Stimulated activated CD4-positive, alpha-beta T cell treated with anti-CD3 and anti-CD28 coated beads, Interleukin-1b, Interleukin-23, amount 100 ng/mL, for 1 hour (primary cell): ENCODE measurements at places on chromosomes 12 and 14.

DNA sequence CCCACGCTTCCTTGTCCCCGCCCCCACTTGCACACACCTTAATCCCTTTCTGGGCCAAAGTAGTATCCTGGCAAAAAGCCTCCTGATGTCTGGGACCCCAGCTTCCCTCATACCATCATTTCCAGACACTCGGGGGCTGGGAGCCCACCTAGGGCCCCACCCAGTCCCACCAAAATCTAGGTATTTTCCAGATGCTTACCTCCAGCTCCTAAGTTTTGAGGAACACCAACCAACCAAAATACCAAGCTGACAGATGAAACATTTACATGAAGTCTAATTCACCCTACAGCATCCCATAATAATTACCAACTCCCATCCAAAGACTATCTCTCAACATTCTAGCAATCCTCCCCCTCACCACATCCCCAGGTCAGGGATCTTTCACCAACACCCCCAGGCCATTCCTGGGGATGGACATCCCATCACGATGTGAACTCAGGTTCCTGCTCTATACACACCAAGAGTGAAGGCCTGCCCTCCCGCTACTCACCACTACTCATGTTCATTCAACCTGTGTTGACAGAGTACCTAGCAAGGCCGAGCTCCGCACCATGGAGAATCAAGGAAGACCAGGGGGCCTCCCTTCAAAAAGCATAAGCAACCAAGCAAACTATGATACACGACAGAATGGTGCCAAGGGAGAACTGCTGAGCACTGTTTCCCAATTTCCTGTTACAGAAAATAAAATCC lies 1.6 kb upstream of the CHD4 start:
- no peak for DNase-seq

- no peak for DNase-seq
Observed at GRCh38 chr12:52448228-52448627, 3.7 kb downstream of the KRT6B start.

GRCh38 chr12:108815369-108815768 lies 42.0 kb downstream of the SSH1 start:
- no peak for DNase-seq

DNA sequence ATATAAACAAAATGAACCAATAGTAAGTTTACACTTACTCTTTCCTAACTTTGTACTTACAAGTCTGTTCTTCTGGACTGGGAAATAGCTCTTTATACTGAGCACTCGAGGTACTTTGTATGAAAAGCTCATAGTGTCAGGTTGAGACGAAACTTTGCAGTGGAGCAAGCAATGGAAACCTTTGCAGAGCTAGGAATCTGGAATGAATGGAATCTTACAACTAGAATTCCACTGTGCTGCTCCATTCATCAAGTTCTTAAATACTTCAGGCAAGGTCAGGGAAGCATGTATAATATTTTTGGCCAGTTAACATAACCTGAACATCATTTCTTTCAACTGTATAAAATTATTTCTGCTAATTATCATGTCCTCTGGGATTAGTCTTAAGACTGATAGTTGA lies 1327.5 kb upstream of the FLRT2 start:
- DNase-seq, result no peak

DNA sequence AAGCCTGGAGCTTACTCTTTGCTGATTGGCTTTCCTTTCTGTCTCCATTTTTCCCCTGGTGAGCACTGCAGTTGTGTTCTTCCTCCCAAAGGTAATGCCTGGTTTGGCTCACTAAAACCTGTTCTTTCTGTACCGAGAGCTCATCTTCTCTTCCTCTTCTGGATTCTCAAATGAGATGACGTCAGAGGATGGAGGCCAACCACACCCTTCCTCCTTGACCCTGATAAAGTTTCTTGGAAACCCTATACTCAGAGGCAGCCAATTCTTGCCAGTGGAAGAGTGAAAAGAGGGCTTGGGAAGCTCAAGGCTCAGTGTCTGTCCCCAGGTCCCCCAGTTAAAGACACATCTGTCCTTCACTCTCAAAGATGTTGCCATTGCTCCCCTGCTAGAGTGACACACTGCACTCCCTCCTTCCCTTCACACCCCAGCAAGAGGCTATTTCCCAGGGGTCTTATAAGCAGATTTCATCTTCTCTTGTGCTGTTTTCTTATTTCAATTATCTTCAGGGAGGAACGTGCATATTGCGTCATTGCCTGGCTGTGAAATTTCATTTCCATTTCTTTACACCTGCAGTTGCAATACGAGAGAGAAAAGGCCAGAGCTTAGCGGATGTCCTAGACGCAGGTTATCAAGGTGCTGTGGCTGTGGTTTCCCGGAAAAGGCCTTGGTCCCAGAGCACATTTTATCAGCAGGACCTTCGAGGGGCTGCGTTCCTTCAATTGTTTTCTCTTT lies 27.3 kb downstream of the NTF3 start:
- no peak for DNase-seq

- no peak for DNase-seq
Observed at GRCh38 chr12:50508414-50508813, 3.6 kb downstream of the DIP2B start.

- no peak for DNase-seq
Observed at GRCh38 chr12:49901026-49901425, 2.7 kb downstream of the FAIM2 start.

DNA sequence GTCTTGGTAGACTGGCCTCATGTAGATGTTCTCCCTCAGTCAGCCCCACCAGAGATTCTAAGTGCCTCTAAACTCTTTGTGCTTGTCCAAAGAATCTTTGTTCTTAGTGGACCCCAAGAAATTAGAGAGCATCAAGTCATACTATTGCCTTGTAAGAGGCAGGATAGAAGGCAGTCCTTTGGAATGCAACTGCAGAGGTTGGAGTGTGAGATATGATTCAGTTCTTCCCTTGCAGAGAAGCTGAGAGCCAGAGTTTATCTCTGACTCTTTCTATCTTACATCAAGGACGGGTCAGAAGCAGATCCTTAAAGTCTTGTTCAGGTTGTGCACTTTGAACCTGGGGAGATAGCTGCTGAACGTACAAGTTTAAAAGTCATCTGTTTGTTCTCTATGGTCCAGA lies 21.1 kb downstream of the TMX1 start:
- DNase-seq, result no peak

DNA sequence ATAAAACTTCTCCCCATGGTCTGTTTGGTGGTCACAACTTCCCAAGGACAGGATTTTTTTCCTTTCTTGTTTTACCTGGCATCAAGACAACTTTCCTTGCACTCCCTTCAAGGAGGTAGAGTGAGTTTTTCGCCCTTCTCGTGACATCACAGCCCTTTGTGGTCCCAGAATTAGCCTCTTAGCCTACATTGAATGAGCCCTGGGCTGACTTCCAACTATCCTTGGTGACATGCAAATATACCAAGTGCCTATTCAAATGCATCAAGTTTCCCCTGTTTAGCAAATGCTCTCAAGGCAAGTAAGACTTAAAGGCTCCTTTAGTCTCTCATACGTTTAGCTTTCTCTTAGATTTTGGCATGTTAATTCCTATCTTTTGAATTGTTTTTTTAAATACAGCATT lies 36.6 kb downstream of the TC2N start:
- DNase-seq, result no peak

GRCh38 chr12:24864796-24865125 lies 84.1 kb downstream of the BCAT1 start:
- no peak for DNase-seq

- DNase-seq, result no peak
Observed at GRCh38 chr12:120640861-120641833, 721 bp downstream of the CABP1 start.

DNA sequence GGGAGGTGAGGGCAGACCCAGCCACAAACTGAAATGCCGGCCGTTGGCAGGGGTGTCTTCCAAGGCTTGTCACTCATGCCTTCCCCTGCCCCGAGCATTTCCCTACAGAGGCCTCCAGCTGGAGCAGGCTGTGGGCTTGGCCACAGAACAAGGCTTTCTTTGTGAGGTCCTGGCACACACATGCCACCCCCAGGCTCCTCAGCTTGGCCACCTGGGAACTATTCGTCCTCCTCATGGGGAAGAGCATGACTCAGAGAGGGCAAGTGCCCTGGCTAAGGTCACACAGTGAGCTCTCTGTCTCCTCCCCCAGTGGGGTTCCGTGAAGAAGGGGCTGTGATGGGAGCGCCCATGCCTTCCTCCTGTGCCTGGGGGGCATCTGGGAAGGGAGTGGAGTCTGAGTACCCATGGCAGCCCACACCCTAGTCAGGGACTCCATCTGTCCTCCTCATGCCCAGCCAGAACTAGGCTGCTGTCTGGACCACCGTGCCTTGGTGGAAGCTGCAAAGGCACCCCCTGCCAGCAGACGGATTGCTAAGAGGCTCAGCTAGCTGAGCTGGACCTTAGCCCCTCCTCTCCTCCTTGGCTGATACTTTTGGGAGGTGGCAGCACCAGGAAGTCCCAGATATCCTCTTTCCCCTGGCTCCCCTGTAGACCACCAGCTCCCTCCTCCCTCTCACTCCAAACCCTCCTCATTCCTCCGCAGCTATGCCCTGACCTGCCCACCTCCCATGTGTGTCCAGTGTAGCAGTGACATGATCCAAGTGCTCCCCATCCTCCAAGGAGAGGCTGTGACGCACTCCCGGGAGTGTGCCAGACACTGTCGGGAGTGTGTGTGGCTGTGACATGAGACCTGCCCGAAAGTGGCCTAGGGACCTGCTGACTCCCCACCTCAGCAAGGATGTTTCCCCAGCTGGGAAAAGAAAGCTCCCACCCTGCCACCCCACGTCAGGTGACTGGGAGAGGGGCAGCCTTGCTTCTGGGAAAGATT lies 21.4 kb downstream of the ABCB9 start:
- DNase-seq, result no peak

DNA sequence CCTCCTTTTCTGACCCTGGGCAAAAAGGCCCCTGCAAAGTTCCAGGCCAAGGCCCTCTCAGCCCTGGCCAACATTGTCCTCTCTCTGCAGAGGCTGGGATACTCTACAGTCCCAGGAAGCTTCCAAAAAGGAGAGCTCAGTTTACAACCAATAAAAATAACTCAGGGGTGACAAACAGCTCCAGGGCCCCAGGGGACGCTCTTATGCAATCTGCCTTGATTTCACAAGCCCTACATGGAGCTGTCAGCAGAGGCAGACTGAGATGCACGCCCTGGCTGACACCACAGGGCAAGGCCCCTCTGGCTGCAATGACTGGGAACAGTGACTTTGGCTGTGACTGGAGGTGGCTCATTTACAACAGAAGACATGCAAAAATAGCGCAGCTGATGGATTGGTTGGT lies 129.0 kb upstream of the MED13L start:
- DNase-seq, result no peak

DNA sequence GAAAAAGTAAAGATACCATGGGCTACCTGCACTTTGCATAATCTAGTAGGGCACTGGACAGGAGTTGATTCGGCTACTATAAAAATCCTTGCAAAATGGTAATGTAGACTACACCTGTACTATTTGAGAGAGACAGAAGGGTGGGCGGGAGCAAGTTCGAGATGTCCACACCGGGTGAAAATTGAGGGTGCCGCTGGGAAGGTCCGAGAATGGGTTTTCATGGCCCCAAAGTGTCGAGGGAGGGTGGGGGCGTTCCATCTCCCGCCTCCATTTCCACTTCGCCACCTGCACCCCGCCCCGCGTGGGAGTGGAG lies 648 bp downstream of the SNX6 start:
- DNase-seq, result no peak

GRCh38 chr12:125220404-125221273 lies 155.4 kb downstream of the AACS start:
- no peak for DNase-seq

GRCh38 chr14:34714320-34715126 lies at the start of gene CFL2:
CFL2 (minus strand) TSS chr14:34714593; CDS start chr14:34714540, 53 bp downstream.
- peak; percentile 46 for DNase-seq

DNA sequence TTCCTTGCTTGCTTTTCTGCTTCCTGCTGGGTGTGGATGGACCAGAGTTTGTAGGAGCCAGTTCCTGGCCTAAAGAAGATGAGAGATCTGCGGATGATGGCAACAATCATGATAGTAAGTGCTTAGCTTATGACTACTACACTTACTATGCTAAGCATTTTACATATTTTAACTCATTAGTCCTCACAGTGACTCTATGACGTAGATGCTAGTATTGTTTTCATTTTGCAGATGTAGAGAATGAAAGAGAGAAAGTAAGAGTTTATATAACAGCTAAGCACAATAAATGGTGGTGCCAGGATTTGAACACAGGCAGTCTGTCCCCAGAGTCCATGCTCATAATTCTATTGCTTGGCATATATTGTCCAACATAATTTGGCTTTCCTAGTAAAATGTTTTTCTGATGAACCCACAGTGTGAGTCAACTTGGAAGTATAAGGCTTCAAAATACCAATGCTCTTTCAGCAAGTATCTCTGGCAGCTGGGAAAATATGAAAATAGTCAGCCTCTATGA lies 363.2 kb upstream of the DDHD1 start:
- no peak for DNase-seq

GRCh38 chr14:105412771-105413543 lies 6.7 kb upstream of the MTA1 start:
- DNase-seq, result no peak
